ENCODE measurements at places on chromosomes 11 and 22.

- no peak for DNase-seq
These were observed 319.9 kb downstream of the NTM start for GRCh38 chr11:131690362-131690761.

GRCh38 chr11:9972989-9973388 lies 309.1 kb downstream of the SWAP70 start:
- DNase-seq, result peak; percentile 26

- DNase-seq, result peak; percentile 59
These were observed 13.4 kb downstream of the TNKS1BP1 start for GRCh38 chr11:57311109-57311936.

DNA sequence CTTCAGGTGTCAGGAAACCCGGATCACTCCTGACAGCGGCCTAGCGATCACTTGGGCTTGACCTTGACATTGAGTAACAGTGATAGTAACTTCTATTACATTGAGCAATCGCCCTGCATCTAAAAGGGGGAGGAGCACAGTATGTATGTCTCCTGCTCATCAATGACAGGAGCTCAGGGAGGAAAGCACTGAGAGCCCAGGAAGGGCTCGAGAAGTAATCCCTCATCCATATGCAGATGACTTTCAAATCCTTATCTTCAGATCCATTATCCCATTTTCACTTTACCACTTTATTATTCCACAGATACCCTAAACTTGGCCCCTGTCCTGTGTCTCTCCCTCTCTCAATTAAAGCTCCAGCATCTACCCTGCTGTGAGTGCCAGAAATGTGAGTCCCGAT lies 47.8 kb downstream of the ABTB2 start:
- no peak for DNase-seq

GRCh38 chr22:31284281-31285155 lies 7.8 kb downstream of the PIK3IP1 start:
- DNase-seq, result no peak

DNA sequence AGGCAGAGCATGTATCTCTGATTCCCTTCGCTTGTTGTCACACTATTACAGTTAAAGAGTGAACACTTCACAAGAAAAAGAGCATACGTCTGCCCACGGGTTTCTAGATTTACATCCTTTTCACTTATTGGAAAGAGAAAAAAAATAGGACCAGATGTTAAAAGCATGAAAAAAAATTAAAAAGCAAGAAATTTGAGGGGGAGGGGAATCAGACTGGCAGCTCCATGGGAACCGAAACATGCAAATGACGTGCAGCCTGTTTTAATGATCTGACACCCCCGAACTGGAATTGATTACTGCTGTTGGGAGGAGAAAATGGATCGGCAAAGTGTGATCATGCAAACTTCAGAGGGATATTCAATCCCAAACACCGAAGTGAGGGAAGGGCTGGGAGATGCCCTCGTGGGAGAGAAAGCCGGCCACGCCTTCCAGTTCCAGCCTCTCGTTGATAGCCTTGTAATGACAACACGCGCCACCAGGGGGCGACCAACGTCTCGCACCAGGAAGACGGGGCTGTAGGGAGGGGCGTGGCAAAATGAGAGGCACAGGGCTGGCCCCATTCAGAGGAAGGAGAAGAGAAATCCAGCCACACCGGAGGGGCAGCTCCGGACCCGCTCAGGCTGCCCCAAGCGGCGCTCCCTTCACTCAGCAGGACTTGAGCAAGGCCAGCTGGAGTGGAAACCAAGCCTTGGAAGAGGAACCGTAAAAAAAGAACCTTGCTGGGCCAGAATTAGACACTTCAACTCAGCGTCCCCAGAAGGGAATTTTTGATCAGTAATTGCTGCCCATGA lies 53.8 kb upstream of the SYT13 start:
- peak; percentile 64 for DNase-seq

- no peak for DNase-seq
These were observed 37.6 kb upstream of the RCN1 start for GRCh38 chr11:32053151-32053888.

DNA sequence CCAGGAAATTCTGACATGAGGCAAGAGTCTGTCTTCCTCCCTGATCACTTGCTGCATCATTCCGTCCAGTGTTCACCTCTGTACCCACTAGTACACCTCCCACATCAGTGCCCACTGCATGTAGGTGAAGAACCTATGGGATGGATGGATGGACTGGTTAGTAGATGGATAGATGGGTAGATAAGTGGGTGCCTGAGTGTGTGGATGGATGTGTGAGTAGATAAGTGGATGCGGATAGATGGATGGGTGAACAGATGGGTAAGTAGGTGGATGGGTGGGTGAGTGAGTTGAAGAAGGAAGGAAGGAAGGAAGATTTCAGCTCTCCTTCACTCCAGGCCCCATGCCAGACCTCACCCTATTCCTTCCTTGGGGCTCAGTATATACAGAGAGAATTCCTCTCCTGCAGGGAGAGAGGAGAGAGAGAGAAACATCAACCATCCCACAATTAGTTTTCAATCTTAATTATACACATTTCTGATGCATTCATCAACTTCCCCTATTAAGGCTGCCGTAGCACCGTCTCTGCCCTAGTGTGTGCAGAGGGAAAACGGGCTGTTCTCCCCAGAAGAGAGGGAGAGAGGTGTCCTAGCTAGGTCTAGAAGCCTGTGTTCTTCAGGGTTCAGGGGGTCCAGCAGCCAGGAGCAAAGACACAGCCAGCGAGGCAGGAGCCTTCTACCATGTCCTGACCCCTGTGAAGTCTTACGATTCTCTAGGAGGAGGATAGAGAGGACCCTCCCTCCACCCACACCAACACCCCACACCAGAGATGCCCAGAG lies 125.3 kb downstream of the BUD13 start:
- DNase-seq, result no peak

GRCh38 chr11:61347916-61348461 lies 13.7 kb downstream of the CYB561A3 start:
- no peak for DNase-seq

DNA sequence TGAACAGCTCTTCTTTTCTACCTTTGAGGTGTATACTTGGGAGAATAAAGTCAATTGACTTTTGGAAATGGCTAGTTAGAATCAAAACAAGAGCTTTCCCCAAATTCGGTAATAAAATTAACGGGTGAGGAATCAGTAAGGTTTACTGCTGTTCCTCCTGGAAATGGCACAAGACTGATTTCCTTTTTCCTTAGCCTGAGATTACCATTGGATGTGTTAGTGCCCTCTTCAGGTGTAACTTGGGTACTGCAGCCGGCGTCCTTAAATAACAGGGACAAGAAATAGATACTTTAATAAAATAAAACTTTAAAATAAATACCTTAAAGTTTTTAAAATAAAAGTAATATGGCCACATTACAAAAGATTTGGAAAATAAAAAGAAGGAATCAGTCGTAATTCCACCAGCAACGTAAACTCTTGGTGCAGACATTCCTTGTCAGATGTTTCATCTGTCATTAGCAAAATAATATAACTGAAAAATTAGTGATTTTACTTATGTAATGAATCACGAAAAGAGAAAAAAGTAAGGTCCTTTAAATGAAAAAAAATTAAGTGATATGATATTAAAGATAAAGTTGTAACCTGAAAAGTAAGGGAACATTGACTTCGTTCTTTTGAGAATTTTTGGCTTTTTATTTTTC lies 29.7 kb downstream of the ZFTA start:
- peak; percentile 59 for DNase-seq

- peak; percentile 35 for DNase-seq
These were observed 5.8 kb downstream of the CYB5R2 start for GRCh38 chr11:7667460-7667859.

- no peak for DNase-seq
These were observed 224.6 kb downstream of the MN1 start for GRCh38 chr22:27576815-27577573.

- DNase-seq, result no peak
These were observed 101.1 kb downstream of the GRIK4 start for GRCh38 chr11:120612513-120613263.

- no peak for DNase-seq
These were observed 40.7 kb downstream of the LRP5 start for GRCh38 chr11:68353118-68353517.

DNA sequence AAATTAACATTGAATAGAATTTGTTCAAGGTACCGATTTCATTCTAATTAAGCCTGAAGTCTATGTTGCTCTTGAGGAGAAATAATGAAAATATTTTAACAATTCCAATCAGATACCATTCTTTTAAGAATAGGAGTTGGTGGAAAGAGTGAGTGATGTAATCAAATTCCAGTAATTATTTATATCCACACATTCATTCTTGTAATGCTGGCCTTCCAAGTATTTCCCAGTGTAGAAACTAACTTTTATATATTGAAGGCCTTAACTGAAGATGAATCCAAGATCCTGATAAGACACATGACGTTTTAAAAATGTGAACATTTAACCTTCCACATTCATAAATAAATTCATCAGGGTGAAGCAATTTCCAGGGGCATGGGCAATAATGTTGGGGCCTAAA lies 36.6 kb upstream of the PAX6 start:
- DNase-seq, result no peak

DNA sequence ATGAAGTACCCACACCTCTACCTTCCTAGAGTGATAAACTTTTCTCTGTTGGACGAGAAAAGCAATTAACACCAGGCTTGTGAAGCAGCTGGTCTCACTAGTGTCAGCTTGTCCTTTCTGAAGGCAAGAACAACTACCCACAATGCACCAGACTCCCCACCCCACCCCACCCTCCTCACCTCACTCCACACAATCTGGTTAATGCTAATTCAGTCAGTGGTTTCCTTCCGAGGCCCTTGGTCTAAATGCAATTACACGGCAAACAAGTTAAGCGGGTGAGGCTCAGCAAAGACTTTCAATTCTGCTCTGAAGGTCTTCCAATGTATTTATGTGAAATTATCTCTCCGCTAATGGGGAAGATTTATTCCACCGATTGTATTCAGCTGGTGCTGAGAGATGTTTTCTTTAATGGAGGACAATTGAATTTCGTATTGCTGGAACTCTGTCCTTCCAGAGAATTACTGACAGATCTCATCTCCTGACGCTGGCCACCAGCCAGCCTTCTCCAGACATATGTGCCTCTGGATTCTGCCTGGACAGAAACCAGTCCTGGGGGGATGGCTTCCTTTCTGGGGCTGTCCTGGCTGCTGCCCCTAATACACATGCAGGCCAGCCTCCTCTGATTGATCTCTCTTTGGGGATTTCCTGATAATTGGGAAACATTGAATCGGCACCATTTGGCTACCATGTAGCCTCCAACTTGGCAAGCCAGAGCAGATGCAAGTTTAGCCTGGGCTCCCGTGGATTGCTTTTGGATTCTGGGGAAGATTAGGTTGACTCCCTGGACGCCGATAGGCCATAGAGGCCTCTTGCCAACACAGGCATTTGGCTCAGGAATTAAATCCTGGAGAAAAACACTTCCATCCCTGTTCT lies 165.8 kb upstream of the NARS2 start:
- no peak for DNase-seq

DNA sequence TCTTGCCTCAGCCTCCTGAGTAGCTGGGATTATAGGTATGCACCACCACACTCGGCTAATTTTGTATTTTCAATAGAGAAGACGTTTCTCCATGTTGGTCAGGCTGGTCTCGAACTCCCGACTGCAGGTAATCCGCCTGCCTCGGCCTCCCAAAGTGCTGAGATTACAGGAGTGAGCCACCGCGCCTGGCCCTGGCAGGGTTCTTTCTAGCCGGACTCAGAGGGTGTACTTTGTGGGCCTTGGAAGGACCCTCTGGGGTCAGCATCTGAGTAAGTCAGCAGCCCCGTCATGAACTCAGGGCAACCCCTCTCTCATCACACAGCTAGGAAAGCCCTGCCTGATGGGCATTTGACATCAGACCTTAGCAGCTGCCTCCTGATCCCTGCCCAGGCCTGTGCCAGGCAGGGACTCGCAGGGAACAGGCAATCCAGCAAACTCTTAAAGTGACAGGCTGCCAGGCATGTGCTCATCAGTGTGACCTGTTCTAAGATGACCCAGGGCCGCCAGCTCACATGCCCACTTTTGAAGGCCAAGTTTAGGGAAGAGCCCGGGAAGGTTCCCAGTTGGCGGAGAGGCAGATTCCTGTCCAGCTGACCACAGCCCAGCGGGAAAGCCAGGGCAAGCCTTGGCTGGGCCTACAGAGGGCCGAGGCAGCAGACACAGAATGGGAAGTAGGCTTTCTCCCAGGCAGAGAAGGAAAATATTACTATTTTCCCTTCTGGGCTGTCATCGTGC lies 92.9 kb downstream of the MORC2 start:
- DNase-seq, result peak; percentile 44

DNA sequence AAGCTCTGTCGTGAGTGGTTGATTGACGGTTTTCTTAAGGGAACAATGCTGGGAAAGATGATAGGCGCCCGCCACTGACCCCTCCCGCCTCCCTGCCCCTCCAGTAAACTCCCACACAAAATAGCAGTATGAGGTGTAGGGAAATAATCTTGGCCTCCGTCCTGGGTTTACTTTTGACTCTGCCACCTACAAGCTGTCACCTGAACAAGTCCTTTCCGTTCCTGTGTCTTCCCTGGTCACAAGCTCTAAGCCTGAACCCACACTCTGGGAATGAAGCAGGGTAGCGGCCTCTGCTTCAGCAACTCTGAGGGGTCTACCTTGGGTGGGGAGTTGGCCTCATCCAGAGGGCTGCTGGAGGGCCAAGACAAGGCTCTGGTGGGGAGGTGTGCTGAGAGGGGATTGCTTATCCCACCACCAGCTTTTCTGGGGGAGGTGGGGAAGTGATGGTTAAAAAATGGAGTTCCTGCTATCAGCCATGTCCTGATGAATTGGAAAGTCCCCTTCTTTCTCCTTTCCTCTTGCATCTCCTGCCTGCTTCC lies 87.8 kb downstream of the CEP164 start:
- no peak for DNase-seq

- peak; percentile 92 for DNase-seq
These were observed 7.0 kb downstream of the MAP3K11 start for GRCh38 chr11:65606876-65607613.

GRCh38 chr22:39092111-39092862 lies 4.8 kb upstream of the APOBEC3H start:
- DNase-seq, result no peak

DNA sequence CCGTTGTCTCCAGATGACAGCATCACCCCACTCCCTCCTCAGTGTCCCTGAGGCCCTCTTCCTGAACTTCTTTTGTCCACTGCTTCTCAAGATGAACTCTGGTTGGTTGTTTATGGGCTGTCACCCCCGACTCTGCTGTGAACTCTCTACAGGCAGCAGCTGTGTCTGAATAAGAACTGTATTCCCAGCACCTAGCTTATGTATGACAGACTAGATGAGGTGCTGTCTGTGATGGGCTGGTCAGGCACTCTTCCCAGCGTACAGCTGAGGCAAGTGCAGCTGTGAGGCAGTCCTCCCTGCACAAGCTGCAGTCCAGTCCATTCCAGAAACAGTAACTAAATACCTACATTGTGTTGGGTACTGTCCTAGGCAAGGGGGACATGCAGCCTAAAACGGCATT lies 111.4 kb upstream of the PITPNB start:
- DNase-seq, result no peak

GRCh38 chr22:50691521-50691920 lies 18.9 kb downstream of the SHANK3 start:
- DNase-seq, result no peak

DNA sequence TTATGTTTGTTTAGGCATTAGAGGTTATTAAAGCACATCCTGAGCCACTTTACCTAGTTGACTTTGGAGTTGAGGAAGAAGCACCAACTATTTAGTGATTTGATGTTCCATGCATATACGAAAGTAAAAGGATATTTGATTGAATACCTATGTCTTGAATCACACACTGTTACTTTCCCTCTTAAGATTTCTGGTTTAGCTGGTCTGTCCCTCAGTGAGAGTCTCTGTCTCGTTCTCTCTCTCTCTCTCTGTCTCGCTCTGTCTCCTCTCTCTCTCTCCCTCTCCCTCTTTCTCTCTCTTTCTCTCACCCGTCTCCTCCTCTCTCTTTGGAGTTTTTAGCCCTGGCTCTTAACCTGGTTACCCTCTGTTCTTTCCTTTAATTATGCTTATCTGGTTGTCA lies 11.0 kb downstream of the CTNND1 start:
- DNase-seq, result no peak
